ENCODE measurements at places on chromosomes 7 and 10.
A peak's percentile ranks its signal among the peaks of the same experiment; 100 is the strongest.

- DNase-seq = no peak
Observed at GRCh38 chr10:12025591-12025990, 17.0 kb downstream of the UPF2 start.

DNA sequence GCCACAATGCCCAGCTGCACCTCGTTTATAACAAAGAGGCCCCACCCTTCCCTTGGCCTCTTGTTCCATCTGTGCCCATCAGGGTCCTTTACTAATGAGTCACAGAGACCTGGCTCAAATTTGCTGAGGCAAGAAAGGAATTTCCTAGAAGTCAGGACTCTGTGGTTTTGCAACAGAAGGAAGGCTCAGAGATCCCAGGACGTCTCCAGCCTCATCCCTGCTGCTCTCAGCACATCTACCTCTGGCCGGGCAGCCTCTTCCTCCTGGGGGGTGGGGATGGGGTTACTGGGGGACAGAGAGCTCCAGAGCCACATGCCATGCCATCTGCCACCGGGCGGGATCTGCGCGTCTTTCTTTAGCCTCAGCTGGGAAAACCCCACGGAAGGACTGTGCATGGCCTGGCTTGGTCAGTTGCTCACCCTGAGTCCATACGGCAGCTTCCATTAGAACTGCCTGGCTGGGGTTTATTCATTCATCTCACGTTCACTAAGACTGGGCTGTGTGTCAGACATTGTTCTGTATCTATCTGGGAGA is 41.9 kb upstream of the PSMG3 start:
- DNase-seq = no peak

- no peak for DNase-seq
Observed at GRCh38 chr7:235576-236395, 43.4 kb downstream of the FAM20C start.

DNA sequence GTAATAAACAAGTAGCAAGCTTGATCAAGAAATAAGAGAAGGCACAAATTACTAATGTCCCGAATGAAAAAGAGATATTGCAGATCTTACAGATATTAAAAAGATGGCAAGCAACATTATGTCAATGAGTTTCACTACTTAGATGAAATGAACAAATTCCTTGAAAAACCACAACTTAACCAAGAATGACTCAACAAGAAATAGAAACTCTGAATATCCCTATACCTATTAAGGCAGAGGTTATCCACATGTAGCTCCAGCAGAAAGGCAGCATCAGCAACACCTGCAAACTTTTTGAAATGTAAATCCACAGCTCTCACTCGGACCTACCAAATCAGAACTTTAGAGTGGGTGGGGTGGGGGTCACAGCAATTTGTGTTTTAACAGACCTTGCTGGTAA is 33.6 kb downstream of the PDE1C start:
- DNase-seq = no peak

DNA sequence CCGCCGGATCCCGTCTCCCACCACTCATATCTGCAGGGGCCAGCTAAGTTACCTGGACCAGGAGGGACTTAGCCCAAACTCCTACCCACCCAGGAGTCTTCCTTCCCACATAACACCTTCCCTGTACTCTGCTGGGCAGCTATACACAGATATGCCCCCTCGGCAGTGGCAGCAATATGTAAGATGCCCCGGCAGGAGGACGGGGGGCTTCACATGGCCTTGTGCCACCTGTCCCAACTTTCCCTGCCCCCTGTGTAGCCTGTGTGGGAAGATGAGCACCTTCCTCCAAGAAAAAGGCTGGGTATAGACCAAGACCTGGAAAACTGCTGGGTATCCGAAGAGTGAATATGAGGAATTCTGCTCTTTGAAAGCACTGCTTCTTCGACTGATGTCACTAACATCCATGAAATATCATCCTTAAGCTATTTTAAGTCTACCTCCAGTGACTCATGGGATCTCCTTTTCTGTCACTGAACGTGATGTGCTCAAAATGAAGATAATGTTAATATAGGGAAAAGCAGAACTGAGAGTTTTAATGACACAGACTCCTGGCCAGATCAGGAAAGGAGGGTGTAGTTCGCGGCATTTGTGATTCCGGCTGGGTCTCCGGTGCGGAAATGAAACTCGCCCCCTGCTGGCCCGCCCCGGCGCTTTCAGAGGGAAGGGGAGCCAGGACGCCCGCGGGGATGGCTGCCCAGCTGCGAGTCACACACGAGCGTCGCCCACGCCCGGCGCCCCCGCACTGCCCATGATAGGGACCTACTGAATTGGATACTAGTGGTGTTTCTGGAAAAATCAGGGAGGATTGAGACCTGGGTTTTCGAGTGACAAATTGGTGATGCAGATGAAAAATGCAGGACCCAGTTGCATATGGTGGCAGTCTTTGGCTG is 256.9 kb upstream of the NFE2L3 start:
- DNase-seq = peak; percentile 36

DNA sequence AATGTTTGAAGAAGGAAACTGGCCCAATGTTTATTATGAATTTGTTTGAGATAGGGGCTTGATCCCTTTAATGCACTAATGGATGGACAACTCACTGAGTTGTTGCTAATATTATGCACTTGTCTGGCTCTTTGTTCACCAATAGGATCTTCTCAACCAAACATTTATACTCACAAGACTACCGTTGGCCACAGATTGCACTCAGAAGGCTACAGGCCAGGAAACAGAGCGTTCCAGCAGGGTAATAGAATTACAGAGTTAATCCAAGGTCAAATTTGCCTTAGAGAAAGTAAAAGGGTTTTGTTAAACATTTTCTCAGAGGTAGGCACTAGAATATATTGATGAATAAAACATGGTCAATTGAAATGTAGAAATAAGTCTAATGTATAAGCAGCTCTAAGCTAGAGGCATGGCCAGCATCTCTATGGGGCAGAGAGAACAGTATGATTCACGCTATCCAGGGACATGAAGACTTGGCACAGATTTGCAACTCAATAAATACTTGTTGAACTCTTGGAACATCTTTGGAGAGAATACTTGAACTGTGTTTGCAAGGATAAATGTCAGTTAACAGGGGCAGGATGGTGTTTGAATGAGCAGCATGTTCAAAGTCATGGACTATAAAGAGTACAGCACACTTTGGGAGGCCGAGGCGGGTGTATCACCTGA is 606.9 kb downstream of the SORCS3 start:
- no peak for DNase-seq

GRCh38 chr7:75689246-75690099 is 49.3 kb downstream of the HIP1 start:
- DNase-seq = no peak

DNA sequence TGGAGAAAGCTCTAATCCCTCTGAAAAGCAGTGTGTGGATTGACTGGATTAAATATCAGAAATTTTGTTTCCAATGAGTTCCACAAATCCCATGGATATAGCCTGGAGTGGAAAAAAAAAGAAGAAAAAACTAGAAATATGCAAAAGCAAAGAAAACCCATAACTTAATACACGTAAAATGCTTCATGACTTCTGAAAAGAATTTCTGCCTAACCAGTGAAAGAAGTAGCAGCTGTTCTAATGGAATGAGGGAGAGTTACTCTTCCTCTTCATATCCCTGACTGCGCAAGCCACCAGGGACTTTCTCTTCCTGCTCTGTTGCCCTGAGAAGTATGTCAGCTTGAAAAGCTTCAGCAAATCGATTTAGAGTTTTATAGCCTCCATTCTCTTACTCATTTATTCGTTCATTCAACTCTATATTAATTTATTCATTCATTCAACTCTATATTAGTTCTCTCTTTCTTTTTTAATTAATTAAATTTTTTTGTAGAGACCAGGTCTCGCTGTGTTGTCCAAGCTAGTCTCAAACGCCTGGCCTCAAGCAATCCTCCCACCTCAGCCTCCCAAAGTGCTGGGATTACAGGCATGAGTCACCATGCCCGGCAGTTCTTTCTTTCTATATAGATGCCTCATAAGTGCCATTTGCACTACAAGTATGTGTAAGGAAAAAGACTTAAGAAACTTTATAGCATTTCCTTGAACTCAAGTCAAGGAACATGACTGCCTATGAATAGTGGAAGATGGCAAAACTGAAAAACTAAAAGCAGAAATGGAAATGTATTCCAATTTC is 447.3 kb upstream of the NRP1 start:
- no peak for DNase-seq
